ENCODE measurements at places on chromosomes 3 and 15. TPM values are rescaled to one million over a fixed set of nuclear protein-coding genes. Genes with fewer than 3 reads are reported as not detected.

The DOCK3 gene
- total RNA-seq: under 0.01 TPM

The PLSCR5 gene
- not detected for total RNA-seq

The CALML4 gene
- total RNA-seq: 4.5 TPM

The ADAMTS7 gene
- total RNA-seq: 4.2 TPM

The DISP2 gene
- 0.87 TPM for total RNA-seq

DNA sequence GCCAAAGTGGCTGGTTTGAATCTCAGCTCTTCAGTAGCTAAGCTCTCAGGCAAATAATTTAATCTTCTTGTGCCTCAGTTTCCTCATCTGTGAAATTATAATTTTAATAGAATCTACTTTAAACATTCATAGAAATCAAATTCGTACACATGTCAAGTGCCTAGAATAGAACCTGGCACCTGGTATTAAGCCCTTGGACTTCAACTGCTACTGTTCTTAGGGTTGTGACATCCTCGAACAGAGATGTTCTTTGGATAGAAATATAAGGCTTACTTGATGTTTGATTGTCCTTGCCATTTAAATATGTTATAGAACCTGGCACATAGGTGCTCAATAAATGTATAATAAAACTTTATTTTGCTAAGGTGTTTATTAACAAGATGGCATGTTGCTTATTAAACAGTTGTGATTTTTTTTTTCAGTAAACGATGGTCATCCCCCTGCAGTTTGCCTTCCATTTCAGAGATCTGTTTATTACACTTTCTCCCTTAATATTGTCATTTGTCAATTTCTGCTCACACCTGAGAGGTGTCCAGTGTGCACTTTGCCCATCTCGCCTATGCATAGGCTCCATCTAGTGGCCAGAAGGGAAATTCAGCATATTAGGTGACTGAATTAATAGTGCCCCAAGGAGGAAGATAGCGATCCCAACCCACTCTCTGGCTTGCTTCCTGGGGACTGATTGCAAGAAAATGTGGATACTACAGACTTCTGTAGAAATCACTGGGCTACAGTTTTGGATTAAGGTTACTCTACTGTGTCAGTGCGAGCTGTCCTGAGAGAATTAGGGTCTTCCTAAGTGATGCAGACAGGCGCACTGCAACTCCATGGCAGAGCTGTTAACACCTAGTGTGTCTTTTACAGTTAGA is 10.7 kb downstream of the IGF1R start:
- peak; percentile 74 for DNase-seq

DNA sequence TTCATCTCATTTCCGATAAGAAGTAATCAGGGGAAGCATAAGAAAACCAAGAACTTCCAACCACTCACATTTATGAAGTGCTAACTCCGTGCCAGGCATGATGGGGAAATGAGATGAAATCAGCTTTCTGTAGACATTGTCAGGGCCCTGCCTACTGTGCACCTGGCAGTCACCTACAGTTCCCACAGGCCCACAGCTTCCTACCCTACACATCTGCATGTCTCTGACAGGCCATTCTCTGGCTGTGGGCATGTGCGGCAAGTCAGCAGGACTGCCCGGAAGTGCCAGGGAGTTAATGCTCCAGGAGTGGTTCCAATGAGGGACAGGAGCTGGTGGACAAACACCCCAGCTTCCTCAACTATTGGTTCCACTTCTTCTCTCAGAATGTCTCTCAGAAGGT is 24.3 kb downstream of the EIF1B start:
- no peak for DNase-seq

DNA sequence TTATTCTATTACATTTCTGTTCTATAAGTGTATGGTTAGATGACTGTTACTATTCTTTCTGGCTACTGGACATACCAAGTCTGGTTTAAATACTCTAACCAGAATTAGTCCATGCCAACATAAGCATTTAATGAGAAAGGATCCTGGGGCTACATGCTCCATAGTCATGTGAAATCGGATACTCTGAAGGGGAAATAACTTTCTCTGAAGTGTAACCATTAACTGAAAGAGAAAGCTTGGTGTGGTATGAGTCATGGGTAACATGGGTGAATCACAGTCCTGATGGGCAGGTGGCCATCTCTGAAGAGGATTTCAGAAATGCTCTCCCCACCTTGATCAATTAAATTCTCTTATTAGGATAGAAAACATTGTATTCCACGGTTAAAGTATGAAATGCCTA is 69.4 kb downstream of the FHIT start:
- DNase-seq: peak; percentile 95

DNA sequence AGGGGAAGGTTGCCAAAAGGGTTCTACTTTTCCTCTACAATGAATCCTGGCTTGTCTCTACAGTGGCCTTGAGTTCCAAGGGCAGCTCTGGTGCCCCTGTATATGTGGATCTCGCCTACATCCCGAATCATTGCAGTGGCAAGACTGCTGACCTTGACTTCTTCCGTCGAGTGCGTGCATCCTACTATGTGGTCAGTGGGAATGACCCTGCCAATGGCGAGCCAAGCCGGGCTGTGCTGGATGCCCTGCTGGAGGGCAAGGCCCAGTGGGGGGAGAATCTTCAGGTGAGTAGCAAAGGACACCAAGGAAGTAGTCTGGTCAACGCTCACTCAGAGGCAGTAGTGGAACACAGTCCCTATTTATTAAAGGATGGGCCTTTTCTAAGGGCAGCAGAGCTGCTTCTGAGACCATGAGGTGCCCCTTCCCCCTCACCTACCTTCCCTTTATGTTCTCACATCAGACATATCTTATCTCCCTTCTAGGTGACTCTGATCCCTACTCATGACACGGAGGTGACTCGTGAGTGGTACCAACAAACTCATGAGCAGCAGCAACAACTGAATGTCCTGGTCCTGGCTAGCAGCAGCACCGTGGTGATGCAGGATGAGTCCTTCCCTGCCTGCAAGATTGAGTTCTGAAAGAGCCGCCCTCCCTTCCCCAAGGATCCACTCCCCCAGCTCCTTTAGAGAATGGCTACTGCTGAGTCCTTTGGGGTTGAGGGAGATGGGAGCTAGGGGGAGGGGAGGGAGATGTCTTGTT is 12.4 kb downstream of the MAP1A start:
- peak; percentile 19 for DNase-seq

- peak; percentile 60 for DNase-seq
Measured at GRCh38 chr3:178436773-178437172, 99.5 kb upstream of the KCNMB2 start.

GRCh38 chr3:74465715-74466410 is 148.6 kb downstream of the CNTN3 start:
- DNase-seq: no peak

GRCh38 chr3:134340982-134341365 is 33.3 kb downstream of the AMOTL2 start:
- DNase-seq: no peak

- DNase-seq: no peak
Measured at GRCh38 chr15:95451938-95452337, 878.6 kb upstream of the NR2F2 start.

GRCh38 chr15:79881254-79881653 is 15.6 kb downstream of the MTHFS start:
- no peak for DNase-seq

- peak; percentile 94 for DNase-seq
Measured at GRCh38 chr3:192850451-192850981, 67.1 kb downstream of the MB21D2 start.

- no peak for DNase-seq
Measured at GRCh38 chr3:39519554-39520288, 52.2 kb downstream of the MOBP start.
